NB4 (cell line): ENCODE measurements at places on chromosomes 16 and 17.
A peak's percentile ranks its signal among the peaks of the same experiment; 100 is the strongest.

DNA sequence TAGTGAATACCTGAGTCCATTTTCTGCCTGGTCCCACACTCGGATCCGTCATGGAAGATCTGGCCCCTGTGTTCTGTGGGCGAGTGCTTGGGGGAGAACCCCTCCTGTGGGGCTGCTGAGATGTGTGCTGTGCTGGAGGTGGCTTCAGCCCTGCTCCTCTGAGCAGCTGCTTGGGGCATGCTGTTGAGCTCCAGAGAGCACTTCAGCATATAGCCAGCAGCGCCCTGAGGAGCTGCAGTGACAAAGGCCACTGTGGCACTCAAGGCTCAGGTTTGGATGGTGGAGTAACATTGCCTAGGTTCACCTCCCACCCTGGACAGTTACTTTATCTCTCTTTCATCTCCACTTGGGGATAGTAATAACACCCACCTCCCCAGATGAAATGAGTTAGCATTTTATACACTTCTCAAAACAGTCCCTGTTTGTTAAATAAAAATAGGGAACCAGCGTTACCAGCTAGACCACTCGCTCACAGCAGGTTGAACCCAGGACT is 75.3 kb downstream of the KSR1 start:
- peak; percentile 79 for DNase-seq

- DNase-seq = no peak
These were observed 928 bp downstream of the HBA1 start for GRCh38 chr16:177394-177822.

DNA sequence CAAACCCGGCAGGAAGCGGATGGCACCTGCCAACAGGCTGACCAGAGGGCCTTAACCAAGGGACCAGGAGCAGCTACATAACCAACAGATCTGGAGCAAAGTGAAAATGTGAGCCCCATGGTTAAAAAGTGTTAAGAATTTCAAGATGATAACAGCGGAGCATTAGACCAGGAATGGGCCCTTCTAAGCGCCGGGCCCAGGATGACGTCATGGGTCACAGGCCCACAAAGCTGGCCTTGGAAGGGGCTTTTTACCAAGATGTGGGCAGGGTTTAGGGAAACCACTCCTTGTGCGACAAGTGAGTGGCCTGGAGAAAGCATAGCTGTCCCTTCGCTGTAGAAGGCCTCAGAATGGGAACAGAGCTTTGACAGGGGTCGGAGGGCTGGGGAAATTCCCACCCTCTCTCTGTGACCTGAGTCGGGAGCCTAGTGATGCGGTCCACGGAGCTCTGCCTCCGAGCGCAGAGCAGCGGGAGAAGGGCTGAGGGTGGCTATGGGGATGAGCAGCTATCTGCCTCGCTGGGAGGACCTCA is 84.4 kb upstream of the RPL38 start:
- no peak for DNase-seq

GRCh38 chr17:68908045-68908444 is 47.1 kb downstream of the ABCA8 start:
- DNase-seq = no peak
